ENCODE measurements at places on chromosomes 3 and 15. TPM values are rescaled to one million over a fixed set of nuclear protein-coding genes. Genes with fewer than 3 reads are reported as not detected.

- H3K27ac ChIP-seq = no peak overlapping the region
- DNase-seq = no peak
- peaks cover 29% of the 10 kb centered on the region for H3K27me3 ChIP-seq
- no peak overlapping the region for H3K4me3 ChIP-seq
- no peaks in the 10 kb centered on the region for H3K36me3 ChIP-seq
- peaks cover 6% of the 10 kb centered on the region for H3K4me1 ChIP-seq
These were observed 42.9 kb downstream of the MYO1E start for GRCh38 chr15:59329570-59330350.

DNA sequence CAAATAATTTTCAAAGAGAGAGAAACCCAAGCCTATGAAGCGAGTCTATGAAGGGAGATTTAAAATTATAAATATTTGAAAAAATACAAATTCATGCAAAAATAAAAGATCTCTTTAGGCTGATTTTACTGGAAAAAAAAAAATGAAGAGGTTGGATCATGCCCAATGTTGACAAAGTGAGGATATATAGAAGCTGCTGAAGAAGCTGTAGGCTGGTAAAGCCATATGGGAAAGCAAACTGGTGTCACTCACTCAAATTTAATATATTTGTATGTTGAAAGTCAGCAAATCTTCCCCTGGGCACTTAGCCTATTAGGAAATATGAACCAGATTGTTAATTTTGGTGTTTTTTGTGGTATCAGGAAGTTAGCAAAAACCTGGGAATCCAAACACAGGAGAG lies 61.8 kb upstream of the BCHE start:
- H3K4me1 ChIP-seq = no peaks in the 10 kb centered on the region
- DNase-seq = no peak
- no peaks in the 10 kb centered on the region for H3K36me3 ChIP-seq
- H3K27me3 ChIP-seq = no peaks in the 10 kb centered on the region

GRCh38 chr15:72227192-72227586 lies 3.8 kb downstream of the PKM start:
- peaks cover 66% of the 10 kb centered on the region for H3K4me1 ChIP-seq
- no peaks in the 10 kb centered on the region for H3K27me3 ChIP-seq
- H3K27ac ChIP-seq = peak overlapping the region; percentile 97
- H3K4me3 ChIP-seq = peak overlapping the region; percentile 93
- peak; percentile 34 for DNase-seq
- peaks cover 61% of the 10 kb centered on the region for H3K36me3 ChIP-seq

DNA sequence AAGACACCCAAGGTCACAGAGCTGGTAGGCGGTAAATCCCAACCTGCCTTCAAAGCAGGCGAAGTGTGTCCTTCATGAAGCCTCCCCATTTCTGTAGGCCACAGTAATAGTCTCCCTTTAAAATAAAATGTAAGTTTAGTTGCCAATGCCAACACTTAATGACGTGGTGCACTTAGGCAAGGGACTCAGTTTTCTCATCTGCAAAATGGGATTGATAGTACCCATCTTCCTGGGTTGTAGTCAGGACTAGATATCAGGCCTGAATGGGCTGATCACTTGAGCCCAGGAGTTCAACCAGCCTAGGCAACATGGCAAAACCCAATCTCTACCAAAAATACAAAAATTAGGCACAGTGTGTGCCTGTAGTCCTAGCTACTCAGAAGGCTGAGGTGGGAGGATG lies 114.6 kb downstream of the SHQ1 start:
- no peak overlapping the region for H3K27ac ChIP-seq
- H3K4me1 ChIP-seq = peaks cover 10% of the 10 kb centered on the region

- H3K27ac ChIP-seq = no peak overlapping the region
- H3K4me1 ChIP-seq = no peaks in the 10 kb centered on the region
- H3K36me3 ChIP-seq = no peaks in the 10 kb centered on the region
- H3K4me3 ChIP-seq = no peak overlapping the region
- no peak for DNase-seq
- H3K27me3 ChIP-seq = no peaks in the 10 kb centered on the region
These were observed 229.4 kb upstream of the SUCLG2 start for GRCh38 chr3:67883766-67884165.

- H3K4me3 ChIP-seq = no peak overlapping the region
- H3K36me3 ChIP-seq = no peaks in the 10 kb centered on the region
- DNase-seq = no peak
- no peaks in the 10 kb centered on the region for H3K27me3 ChIP-seq
- no peak overlapping the region for H3K27ac ChIP-seq
These were observed 77.1 kb upstream of the UBE2E1 start for GRCh38 chr3:23728601-23729117.

The MOBP gene
- not detected for total RNA-seq

All from activated CD4-positive, alpha-beta T cell treated with anti-CD3 and anti-CD28 coated beads, Interleukin-2, amount 10 ng/mL, durations not matched to agents 7 days and 5 days (primary cell).